GM12878 (cell line): ENCODE measurements at places on chromosomes 1 and 21.

GRCh38 chr1:46617108-46617800, 643 bp upstream of the MOB3C start:
- no peak for DNase-seq

- DNase-seq: no peak
Observed at GRCh38 chr1:179870870-179871269, 6.7 kb downstream of the TOR1AIP2 start.

- DNase-seq: no peak
Observed at GRCh38 chr1:61925591-61926298, 183.5 kb downstream of the PATJ start.

DNA sequence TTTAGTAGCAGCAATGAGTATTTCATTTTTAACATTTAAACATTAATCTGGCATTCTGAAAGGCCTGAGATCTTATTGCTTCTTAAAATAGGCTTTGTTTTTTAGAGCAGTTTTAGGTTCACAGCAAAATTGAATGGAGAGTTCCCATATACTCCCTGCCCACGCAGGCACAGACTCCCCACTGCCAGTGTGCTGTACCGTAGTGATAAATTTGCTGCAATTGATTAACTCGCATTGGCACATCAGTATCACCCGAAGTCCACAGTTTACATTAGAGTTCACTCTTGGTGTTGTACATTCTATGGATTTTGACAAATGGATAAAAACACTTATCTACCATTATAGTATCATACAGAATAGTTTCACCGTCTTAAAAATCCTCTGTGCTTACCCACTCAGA, 71.8 kb upstream of the ERRFI1 start:
- DNase-seq: no peak

DNA sequence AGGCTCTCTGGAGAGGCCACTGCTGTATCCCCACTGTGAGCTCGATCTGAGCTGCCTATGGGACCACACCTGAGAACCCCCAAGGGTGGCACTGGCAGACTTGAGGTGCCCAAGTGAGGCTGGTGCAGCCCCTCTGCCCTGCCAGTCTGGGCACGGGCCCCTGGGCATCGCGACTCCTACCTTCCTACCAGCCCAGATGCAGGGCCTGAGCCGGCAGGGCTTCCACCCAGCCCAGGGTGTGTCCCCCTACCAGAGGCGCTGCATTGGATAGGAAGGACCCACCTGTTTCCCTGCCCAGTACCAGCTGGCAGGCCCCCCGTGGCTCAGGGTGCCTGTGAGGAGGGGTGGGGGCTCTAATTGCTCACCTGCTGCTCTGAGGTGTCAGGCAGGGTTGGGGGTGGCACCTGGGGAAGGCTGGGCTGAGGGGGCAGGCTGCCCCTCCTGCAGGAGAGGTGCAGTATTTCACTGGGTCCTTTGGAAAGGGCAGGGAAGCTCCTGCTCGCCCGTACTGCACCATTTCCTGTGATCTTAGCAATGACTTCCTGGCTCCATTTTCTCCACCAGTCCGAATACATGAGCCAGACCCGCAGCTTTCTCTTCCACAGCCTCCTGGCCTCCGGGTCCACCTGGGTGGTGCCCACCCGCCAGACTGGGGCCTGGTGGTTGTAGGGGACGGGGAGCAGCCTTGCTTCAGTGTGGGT, 11.8 kb downstream of the TP73 start:
- DNase-seq: no peak

GRCh38 chr1:1577367-1578011, 2.8 kb upstream of the SSU72 start:
- DNase-seq: no peak

DNA sequence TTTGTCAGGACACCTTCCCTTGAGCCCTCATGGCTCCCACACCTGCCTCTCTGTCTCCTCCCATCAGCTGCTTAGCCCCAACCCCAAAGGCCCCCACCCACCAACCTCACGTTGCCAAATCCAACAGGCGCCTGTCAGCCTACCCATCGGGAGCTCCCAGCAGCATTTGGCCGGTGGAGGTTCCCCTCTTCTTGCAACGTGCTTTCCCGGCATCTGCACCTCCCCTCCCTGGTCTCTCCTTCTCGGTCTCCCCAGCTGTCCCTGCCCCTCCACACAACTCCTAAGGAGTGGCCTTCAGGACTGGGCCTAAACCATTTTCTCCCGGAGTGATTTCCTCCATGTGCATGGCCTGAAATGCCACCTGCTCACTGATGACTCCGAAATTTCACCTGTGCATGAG, 71.9 kb downstream of the KLHDC7A start:
- DNase-seq: no peak

DNA sequence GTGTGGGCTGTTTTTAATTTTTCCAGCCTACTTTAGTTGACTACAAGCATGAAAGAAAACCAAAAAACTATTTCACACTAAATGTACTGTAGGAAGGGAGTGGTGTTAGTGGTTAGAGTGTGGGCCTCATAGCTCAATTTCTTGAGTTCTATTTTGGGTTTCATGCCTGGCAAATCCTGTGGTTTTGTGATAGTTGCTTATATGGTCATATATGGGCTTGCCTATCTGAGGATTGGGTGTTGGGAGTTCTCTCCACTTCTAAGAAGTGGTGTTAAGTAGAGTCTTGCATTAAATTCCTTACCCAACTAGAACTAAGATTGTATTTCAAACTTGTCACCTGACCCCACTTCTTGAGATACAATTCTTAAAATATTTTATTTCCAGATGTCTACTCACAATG, 37.8 kb upstream of the COL11A1 start:
- no peak for DNase-seq

DNA sequence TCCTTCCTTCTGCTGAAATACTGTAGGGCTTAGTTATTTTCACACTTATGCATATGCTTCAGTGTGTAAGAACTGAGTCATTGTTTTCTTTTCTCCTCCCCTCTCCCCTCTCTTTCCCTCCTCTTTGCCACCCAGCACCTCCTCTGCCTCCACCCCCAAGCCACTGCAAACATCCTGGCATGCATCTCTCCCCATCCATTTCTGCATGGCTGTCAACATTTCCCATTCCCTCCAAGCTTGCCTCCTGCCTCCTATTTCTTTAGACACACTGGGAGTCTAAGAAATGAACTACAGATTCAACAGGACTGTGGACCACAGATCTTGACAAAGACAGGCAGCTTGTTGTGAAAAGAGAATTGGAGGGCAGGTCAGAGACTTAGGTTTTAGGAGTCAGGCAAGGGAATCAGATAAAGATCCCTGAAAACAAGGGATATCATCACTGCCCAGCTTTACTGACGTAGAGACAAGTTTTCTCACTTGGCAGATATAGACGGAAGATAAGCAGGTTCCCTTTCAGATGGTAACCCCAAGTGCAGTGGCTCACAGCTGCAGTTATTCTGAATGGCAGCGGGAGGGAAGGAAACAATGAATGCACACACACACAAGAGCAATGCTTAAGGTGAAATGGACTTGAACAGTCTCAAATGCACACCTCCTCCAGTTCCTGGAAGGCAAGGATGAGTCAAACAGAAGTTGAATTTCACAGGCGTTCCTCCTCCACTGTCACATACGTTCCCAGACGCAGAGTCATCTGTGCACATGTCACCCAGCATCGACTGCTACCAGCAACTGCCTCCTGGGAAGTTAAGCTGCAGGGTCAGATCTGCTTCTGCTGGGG, 56.1 kb downstream of the HIVEP3 start:
- no peak for DNase-seq

DNA sequence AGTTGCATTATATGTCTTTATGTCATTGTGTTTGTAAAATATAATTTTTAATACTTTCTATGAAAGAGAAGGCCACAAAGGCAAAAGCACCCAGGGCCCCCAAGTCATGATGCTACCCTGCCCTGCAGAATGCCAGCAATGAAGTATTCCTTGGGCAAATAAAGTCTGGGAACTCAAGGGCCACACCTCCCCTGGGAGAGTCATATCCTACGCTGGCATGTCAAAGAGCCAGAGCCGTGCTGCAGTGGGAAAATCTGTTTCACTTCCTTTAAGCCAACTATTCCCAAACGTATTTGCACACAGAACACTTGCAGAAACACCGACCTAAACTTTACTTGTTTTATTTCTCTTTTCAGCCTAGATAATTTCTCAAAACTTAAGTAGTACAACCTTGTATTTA, 98.4 kb upstream of the KAZN start:
- DNase-seq: no peak

DNA sequence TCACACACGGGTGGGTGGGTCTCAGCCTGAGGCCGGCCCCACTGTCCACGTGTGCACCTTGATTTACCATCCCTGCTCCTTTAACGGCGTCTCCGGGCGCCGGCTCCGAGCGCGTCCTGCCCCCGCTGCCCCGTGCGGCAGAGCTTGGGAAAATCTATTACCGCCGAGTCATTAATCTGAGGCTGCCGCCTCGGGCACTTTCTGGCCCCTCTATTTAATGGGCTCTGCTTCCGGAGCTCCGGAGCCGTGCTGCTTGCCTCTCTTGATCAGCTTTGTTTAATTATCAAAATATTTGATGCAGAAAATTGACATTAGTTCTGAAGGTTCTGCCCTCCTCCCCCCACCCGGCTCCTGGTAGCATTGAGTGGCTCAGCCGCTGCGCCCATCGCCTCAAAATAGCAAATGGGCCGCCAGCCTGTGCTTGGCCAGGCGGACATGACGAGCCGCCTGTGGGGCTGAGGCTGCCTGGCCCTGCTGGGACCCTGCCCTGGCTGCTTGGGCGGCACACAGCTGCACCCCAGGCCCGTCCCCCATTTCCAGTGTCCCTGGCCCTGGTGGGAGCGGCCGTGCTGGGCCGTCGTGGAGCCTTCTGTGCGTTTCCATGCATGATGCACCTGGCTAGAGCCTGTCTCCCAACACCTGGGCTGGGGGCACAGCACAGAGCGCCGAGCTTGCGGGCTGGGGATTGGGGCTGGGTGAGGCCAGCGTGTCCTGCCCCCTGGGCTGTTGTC, 81.6 kb upstream of the TTC34 start:
- DNase-seq: no peak

GRCh38 chr21:46518983-46519583, 60.4 kb downstream of the DIP2A start:
- no peak for DNase-seq

DNA sequence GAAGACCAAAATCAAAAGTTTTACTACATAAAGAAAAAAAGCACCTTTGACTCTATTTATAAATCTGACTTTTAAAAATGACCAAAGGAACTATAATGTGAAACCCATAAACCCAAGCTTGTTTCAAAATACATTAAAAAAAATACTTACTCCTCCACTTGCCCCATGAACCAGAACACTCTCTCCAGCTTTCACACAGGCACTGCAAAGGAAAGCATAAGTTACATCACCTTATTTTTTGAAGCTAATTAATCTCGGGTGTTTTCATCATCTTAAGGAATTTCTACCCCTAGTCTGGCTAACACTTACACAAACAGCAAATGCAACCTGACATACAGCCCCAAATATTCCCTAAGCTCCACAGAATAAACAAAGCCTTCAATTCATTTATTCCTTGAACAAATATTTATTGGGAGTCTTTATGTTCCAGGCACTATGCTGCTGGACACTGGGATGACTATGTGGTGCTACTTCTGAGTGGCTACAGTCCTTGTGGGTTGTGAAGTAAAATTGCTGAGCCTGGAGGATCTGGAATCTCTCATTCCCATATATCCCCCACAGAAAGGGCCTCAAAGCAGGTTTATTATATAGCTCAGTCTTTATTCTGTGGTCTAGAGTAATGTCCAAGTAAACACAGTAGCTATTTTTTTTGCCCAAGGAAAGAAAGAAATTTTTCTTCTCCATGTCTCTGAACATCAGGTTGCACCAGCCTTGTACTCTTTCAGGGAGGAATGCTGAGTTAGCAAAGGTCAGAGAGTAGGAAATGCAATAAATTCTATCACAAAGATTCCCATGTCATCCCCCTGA, 18.2 kb downstream of the CRYZ start:
- no peak for DNase-seq

DNA sequence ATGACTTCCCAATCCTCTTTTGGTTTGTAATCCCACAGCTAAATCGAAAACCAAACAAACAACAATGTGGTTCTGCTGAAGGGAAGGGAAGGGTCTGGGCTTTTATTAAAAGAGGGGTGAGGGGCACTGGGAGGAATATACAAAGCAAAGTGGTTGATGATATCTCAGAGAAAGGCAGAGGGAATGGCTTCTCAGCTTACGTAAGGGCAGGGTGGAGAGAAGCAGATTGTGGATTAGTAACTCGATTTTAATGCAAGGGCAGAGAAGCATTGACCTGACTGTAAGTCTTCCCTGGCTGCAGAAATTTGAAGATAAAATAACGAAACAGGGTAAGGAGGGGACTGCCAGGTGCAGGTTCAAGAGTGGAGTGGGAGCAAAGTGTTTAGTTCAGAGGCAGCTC, 438.2 kb upstream of the LRRC7 start:
- no peak for DNase-seq

DNA sequence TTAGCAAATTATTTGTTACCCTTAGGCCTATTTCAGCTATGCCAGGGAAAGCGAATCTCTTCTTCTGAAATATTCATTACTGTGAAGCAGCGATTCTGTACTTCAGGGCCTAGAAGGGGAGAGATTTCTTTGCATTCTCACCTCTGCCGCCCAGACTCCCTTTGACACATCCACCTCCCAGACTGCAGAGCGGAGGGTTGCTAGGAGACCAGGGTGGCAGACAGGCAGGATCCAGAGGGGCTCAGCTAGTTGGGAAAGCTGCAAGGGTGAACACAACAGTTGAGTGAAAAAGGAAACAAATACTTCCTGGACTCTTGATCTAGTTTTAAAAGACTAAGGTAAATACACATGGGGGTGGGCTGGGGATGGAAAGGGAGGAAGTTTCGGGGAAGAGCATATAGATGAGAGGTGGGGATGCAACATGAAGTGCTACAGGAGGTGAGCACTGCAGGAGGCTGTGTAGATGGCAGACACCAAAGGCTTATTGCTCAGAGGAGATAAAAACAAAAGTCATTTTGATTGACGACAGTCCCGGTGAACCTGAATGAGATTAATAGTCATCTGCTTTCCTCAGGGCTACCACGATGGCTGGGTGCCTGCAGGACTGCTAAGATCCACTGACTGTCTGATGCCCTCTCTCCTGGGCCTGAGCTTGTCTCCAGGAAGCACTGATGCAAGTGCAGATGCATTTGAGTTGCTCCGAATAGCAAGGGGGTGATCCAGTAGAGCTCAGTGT, 26.4 kb upstream of the RAB3GAP2 start:
- no peak for DNase-seq

GRCh38 chr1:204123376-204123775, 28.5 kb downstream of the ETNK2 start:
- DNase-seq: no peak

GRCh38 chr1:54011316-54012007, 6.5 kb downstream of the LDLRAD1 start:
- no peak for DNase-seq
